NCI-H1092 (cell line): ENCODE measurements at places on chromosomes 6 and 20.

DNA sequence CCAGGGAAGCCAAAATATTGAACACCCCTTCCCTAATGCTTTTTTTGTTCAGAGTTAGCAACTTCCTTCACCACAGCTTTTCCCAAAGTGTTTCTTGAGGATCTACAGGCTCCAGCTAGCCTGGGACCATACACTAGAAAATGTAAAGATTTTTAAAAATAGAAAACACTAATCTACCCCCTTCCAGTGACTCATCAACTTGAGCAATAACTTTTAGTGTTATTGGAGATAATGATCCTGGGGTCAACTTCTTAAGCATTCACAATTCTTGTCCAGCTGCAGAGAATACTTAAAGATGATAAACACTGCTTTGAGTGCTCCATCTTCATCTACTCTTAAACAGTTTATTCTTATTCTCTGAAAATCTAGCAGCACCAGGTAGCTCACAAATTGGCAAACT, 131.6 kb downstream of the COL9A1 start:
- DNase-seq = no peak

DNA sequence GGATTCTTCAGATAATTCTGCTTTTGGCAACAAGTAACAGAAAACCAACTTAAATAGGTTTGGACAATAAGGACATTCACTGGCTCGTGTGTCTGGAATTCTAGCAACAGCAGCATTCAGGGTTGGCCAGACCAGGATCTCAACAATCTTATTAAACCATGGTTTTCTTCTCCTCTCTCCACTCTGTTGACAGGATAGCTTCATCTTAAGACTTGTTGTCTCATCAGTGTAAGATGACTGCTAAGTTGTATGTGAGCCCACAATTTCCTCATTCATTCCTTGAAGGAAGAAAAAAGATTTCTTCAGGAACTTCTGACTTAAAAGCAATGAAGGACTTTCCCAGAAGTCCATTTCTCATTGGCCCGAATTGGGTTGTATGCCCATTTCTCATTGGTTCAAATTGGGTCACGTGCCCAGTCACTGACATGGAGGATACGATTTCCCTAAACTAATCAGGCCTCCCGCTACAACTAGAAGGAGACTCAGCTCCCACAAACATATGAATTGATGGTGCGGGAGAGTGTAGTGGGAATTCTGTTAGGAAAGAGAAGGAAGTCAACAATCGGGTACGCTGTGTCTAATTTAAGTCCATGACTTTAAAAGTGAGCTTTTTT, 83.7 kb downstream of the SLC22A3 start:
- DNase-seq = no peak

GRCh38 chr6:122222761-122223160, 176.7 kb upstream of the HSF2 start:
- DNase-seq = no peak

GRCh38 chr6:51467231-51467952, 620.0 kb downstream of the PKHD1 start:
- DNase-seq = no peak
